ENCODE measurements at places on chromosomes 5 and 9.

DNA sequence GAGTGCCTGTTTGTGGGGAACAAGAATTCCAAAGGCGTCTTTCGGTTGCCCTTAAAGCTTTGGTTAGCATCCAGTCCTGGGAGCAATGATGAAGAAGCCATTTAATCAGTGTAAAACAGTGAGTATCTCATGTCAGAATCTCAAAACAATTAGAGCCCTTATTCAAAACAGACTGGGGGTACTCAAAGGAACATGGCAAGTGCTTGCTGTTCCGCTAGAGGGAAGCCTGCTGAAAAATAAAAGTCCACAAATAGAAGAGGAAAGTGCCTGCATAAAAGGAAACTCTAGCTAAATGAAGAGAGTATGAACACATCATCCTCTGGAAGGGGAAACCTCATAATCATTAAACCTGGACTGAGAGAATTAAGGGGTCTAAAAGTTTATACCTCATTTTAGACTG, 26.4 kb downstream of the FBXL7 start:
- DNase-seq: no peak

DNA sequence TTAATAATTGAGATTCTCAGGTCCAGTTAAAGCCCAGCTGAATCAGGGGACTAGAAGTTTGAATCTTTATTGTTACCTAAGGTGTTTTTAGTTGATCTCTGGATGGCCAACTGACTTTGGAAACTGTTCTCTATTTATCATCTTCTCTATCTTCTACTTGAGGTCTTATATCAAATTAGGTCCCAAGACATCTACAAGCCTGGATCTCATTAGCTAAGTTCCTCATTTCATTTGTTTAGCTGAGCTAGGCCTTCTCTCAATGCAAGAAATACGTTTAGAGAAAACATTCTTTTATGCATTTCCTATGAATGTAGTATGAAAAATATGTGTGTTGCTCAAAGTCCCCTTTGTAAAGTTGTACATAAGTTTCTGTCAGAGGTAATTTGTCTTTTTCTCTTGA, 196.6 kb downstream of the PTTG1 start:
- no peak for DNase-seq

DNA sequence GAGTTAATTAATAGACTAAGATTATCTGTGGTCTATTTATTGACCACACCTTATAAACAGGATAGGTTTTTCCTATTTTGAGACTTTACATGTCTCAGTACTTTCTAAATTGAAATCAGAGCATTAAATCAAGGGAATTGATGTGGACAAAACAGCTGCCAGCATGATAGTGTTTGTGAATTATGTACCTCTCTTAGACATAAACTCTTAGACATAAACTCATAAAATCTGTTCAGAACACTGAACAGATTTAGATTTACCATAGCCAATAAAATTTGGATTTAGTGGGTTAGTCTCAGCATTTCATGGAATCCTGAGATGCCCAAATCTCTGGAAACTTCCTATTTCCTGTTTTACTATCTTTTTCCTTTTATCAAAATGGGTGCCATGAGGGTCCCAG, 11.5 kb upstream of the AGXT2 start:
- no peak for DNase-seq

- DNase-seq: no peak
These were observed 526.4 kb downstream of the NR2F1-AS1 start for GRCh38 chr5:93054424-93055163.

- no peak for DNase-seq
These were observed 609.1 kb upstream of the GRAMD2B start for GRCh38 chr5:125814119-125814518.

- DNase-seq: no peak
These were observed 22.4 kb downstream of the NRG2 start for GRCh38 chr5:140020601-140021177.

- no peak for DNase-seq
These were observed 60.1 kb upstream of the SPATA31C2 start for GRCh38 chr9:88198341-88198807.

DNA sequence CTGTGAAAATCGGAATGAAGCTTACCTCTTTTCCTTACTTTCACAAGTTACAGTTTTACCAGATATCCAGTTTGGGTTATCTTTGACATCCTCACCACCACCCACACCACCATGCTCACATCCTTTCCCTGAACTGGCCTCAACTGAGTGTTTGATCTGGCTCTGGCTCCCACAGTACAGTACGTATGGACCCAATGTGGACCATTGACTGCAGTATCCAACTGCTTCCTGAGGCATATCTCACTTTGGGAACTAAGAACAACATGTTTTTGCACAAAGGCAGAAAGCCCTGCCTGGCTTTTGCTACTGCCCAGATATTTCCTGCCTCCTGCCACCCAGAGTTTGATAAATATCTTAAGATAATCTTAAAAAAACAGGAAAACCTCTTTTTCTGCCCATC, 1232.0 kb upstream of the CDH18 start:
- DNase-seq: no peak

DNA sequence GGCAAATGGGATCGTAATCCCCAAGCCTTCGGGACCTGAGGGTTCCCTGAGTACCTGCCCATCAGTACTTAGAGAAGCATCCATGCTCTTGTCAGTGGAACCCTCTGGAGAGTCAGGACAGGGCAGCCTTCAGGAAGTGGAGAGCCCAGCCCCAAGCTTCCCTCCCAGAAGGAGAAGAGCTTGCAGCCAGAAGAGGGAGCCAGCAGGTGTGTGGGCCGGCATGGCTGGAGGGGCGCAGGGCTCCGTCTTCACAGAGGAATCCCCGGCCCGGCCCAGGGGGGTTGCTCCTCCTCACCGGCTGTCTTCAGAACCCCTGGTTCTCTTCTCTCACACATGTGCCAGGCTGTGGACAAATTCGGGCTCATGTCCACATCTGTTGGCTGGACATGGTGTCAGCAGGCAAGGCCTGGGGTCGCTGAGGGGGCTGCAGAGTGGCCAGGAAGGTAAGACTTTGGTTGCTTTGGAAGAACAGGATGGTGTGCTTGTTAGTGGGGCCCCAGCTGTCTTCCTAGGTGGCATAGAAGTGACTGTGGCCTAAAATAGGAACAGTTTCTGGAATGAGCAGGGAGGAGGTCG, 58.9 kb upstream of the RXRA start:
- no peak for DNase-seq

DNA sequence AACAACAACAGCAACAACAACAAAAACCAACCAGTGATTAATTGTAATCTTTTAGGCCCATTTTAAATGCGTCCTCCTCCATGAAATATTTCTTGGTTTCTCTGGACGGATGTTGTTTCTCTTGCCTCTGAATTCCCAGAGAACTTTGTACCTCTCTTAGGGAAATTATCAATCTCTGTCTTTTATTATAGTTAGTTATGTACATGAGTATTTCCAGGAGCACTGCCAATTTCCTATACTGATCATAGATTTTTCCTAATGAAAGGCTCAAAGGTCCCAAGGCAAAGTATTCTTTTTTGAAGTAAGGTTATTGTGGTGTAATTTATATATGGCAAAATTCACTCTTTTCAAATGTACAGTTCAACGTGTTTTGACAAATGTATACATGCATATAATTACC, 20.4 kb upstream of the PALM2AKAP2 start:
- DNase-seq: no peak

All from CMK (cell line).